ENCODE measurements at places on chromosomes 3 and 15. TPM values are rescaled to one million over a fixed set of nuclear protein-coding genes. Genes with fewer than 3 reads are reported as not detected.

The GOLGA8T gene
- total RNA-seq, result 1.6 TPM

The CCR2 gene
- total RNA-seq, result not detected

The FMN1 gene
- total RNA-seq, result 0.37 TPM

The ZNF619 gene
- 1.7 TPM for total RNA-seq

The OXTR gene
- total RNA-seq, result 10.9 TPM

The TGM4 gene
- 0.08 TPM for total RNA-seq

The CNTN6 gene
- not detected for total RNA-seq

The PARL gene
- 63.6 TPM for total RNA-seq

The REC114 gene
- total RNA-seq, result not detected

The SUSD5 gene
- total RNA-seq, result 4.1 TPM

The TICRR gene
- 14.0 TPM for total RNA-seq

The SNRPA1 gene
- 111 TPM for total RNA-seq

The KBTBD13 gene
- total RNA-seq, result not detected

The HES1 gene
- total RNA-seq, result 14.3 TPM

The RASGRF1 gene
- 0.42 TPM for total RNA-seq

The MTFMT gene
- 28.1 TPM for total RNA-seq

The GDPGP1 gene
- total RNA-seq, result 8.1 TPM
